Thyroid gland (tissue), 4 donors: ENCODE measurements at places on chromosomes 6 and 20.

GRCh38 chr6:165552248-165552736 is 110.7 kb downstream of the PDE10A start:
- peak overlapping the region; percentile 65 for H3K27ac ChIP-seq
- peaks cover 26% of the 10 kb centered on the region for H3K4me1 ChIP-seq
- no peaks in the 10 kb centered on the region for H3K36me3 ChIP-seq
- DNase-seq: peak; percentile 71
- H3K27me3 ChIP-seq: no peaks in the 10 kb centered on the region

- H3K36me3 ChIP-seq: no peaks in the 10 kb centered on the region
- DNase-seq: no peak
- H3K27me3 ChIP-seq: no peaks in the 10 kb centered on the region
- no peaks in the 10 kb centered on the region for H3K4me1 ChIP-seq
- no peak overlapping the region for H3K4me3 ChIP-seq
These were observed 407.6 kb upstream of the SOX4 start for GRCh38 chr6:21185861-21186478.

DNA sequence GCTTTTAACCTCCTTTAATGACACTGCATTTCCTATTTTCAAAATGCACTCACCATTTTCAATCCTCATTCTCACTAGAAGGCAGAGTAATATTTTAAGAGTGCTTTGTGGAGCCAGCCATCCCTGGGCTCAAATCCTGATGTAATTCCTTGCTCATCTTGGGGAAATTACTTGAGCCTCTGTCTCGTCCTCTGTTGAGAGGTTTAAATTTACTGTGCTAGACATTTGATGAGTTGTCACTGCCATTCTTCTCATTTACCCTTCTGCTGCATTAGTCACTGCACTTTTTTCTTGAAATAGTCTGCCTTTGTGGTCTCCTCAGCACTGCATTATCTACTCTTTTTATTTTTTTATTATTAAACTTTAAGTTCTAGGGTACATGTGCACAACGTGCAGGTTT is 150.0 kb upstream of the HDDC2 start:
- H3K4me1 ChIP-seq: no peaks in the 10 kb centered on the region
- H3K27me3 ChIP-seq: no peaks in the 10 kb centered on the region

DNA sequence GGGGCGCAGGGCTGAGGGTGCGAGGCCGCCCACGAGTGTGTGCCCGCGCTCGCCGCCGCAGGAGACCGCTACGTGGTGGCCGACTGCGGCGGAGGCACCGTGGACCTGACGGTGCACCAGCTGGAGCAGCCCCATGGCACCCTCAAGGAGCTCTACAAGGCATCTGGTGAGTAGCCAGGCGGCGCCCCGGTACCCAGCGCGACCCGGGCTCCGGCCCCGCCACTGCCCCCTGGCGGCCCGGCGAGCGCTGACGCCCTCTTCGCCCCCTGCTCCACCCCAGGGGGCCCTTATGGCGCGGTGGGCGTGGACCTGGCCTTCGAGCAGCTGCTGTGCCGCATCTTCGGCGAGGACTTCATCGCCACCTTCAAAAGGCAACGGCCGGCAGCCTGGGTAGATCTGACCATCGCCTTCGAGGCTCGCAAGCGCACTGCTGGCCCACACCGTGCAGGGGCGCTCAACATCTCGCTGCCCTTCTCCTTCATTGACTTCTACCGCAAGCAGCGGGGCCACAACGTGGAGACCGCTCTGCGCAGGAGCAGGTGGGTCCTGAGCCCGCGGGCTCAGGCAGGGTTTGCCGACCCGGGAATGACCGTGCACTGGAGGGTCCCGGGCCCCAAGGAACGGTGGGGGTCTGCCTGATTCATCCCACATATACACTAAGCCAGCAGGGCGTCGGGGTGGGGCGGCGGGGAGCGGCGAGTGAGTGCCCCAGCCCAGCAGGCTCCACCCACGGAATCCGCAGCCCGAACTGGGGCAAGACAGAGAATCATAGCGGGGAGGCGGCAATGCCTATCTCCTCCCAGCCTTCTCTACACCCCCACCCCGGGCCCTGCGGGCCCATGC is 17.4 kb downstream of the HSPA12B start:
- no peaks in the 10 kb centered on the region for H3K27me3 ChIP-seq
- H3K4me1 ChIP-seq: peaks cover 6% of the 10 kb centered on the region
- H3K27ac ChIP-seq: no peak overlapping the region
- no peak overlapping the region for H3K4me3 ChIP-seq
- no peaks in the 10 kb centered on the region for H3K36me3 ChIP-seq

DNA sequence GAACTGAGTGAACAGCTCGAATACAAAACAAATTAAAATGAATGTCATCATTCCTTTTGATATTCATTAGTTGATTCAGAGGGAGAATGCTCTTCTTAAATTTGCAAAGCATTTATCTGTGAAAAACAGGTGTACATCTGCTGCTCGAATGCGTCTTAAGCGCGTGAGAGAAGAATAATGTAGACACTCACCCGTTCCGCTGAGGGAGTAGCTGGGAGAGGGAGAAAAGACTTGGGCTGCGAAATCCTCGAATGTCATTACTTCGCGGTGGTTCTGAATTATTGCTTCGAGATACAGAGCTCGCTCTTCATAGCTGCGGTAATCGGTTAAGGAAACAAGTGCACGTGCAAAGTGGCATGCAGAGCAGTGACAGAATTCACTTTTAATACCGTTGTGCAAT is 43.9 kb downstream of the INSM1 start:
- no peak for DNase-seq
- H3K27me3 ChIP-seq: no peaks in the 10 kb centered on the region
- no peak overlapping the region for H3K27ac ChIP-seq
- no peaks in the 10 kb centered on the region for H3K36me3 ChIP-seq

GRCh38 chr20:57231951-57232428 is 34.5 kb downstream of the BMP7 start:
- DNase-seq: no peak
- H3K36me3 ChIP-seq: no peaks in the 10 kb centered on the region
- H3K4me3 ChIP-seq: no peak overlapping the region
- H3K4me1 ChIP-seq: peaks cover 45% of the 10 kb centered on the region
- no peak overlapping the region for H3K27ac ChIP-seq

DNA sequence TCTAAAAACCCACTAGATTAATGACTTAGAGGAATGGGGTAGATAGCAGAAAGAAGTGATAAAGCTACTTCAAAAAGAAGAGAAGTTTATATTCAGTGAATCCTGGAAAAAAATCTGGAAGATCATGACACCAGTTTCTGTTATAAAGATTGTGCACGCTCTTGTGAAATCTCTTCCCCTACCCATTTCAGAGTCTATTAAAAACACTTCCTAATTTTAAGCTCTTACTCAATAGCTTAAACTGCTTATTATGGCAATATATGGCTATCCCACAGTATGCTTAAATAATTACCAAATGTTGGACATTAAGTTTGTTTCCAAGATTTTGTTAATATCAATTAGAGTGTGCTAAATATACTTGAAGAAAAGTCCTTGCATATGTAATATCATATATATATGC is 585.3 kb upstream of the MAN1A1 start:
- H3K27me3 ChIP-seq: no peaks in the 10 kb centered on the region
- no peak overlapping the region for H3K27ac ChIP-seq
- no peaks in the 10 kb centered on the region for H3K4me1 ChIP-seq
- no peak overlapping the region for H3K4me3 ChIP-seq

DNA sequence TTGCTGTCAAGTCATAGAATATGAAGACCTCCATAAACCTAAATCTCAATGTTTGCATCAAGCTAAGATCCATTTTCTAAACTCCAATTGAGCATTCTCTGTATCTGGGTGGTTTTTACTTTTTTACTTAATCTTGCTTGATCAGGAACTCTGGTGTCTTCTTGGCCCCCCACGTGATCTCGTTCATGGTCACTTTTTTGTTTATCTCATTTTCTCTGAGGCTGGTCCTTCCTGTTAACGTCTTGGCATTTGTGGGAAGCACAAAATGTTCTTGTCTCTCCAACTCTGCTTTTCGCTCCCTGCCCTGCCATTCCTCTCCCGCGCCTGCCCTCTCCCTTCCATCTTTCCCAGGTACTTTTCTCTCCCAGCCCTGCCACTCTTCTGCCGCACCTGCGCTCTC is 14.0 kb upstream of the MAPRE1 start:
- H3K36me3 ChIP-seq: no peaks in the 10 kb centered on the region
- no peaks in the 10 kb centered on the region for H3K27me3 ChIP-seq
- DNase-seq: no peak
- no peak overlapping the region for H3K27ac ChIP-seq
- no peaks in the 10 kb centered on the region for H3K4me1 ChIP-seq

DNA sequence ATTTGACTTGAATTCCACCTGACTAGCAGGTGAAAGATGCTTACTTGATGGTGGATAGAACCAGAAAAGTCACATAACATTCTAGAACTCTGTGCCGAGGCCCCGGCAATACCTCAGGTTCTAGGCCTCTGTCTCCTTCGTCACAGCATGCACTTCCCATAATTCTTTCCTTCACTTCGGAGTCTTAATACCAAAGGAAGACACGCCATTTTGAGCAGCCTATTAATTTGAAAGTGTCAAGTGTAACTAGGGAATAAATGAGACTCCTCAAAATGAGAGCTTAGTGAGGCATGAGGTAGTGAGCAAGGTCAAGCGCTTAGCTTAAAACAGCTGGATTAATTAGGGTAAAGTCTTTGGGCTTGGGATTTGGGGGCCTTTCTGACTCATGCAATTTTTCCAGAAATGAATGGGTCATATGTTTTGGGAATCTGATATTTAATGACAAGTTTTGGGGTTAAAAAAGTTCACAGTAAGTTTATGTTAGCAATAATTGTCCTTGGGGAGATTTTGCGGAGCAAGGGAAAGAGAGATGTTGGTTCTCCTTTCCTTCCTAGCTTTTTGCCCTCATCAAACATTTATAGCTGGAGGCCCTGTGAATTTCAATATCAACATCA is 29.1 kb upstream of the SGK1 start:
- H3K4me1 ChIP-seq: no peaks in the 10 kb centered on the region
- H3K4me3 ChIP-seq: no peak overlapping the region
- no peaks in the 10 kb centered on the region for H3K36me3 ChIP-seq
- no peak for DNase-seq
- no peak overlapping the region for H3K27ac ChIP-seq

DNA sequence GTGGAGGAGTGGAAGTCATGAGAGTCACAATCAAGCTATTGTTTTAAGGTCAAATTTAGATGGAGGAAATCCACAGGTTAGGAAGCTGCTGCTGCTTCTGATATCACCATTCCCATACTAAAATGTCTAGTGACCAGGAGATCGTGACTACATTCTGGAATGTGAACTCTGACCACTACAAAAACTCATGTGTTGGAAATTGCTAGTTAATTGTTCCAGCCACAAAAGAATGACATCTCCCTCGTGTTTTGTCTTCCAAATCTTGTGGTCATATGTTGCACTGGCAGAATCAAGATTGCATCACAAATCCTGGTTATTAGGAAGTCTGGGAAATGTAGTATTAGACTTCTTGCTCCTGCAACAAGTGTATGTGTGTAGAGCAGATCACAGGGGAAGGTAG is 441.9 kb downstream of the CD109 start:
- H3K27me3 ChIP-seq: no peaks in the 10 kb centered on the region
- H3K36me3 ChIP-seq: no peaks in the 10 kb centered on the region
- no peak for DNase-seq
- no peak overlapping the region for H3K4me3 ChIP-seq

- H3K4me1 ChIP-seq: peaks cover 15% of the 10 kb centered on the region
- peak; percentile 35 for DNase-seq
- H3K4me3 ChIP-seq: no peak overlapping the region
- no peaks in the 10 kb centered on the region for H3K27me3 ChIP-seq
These were observed 289.4 kb upstream of the STXBP5 start for GRCh38 chr6:146914489-146915483.

DNA sequence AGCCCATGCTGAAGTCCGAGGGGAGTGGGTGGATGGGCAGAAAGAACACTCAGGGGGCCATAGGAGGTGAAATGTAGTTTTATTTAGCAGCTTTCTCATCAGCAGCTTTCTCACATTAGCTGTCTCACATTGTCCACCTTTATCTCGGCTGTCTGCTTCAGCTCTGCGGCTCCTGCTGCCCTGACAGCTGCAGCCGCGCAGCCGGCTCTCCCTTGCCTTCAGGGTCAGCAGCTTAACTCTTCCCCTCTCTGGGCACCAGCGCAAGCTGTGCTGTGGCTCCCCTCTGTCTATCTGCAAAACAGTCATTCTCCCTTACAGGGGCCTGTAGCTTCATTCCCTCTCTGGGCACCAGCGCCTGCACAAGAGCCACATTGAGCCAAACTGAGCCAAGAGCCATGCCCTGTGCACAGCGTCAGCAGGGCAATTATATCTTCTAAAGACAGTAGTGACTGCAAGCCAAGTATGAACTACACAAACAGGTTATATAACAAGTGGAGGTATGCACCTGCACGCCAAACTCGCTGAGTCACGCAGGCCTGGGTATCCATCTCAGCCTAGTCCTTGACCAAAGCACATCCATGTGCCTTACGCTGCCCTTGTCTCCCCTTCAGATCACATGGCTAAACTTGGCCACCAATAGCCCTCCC is 198.8 kb downstream of the EYA2 start:
- no peaks in the 10 kb centered on the region for H3K36me3 ChIP-seq
- DNase-seq: no peak
- no peaks in the 10 kb centered on the region for H3K27me3 ChIP-seq
- H3K27ac ChIP-seq: no peak overlapping the region
- no peaks in the 10 kb centered on the region for H3K4me1 ChIP-seq

- no peak for DNase-seq
- H3K4me1 ChIP-seq: peaks cover 8% of the 10 kb centered on the region
- H3K27me3 ChIP-seq: no peaks in the 10 kb centered on the region
- peak overlapping the region; percentile 41 for H3K4me3 ChIP-seq
These were observed 650 bp upstream of the CD2AP start for GRCh38 chr6:47476781-47477496.

DNA sequence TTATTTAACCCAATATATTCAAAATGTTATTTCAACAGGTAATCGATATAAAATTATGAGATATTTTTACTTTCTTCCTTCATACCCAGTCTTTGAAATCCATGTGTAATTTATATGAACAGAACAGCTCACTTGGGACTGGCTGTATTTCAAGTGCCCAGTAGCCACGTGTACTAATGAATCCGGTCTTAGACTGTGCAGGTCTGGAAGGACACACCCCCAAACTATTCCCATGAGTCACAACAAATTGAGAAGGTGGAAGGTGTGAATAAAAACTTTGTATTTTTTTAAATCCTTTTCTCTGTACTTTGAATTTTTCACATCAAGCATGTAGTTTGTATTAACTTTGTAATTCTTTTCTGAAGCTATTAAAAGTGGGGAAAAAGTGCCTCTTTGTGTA is 2.8 kb downstream of the UNC5CL start:
- no peak overlapping the region for H3K4me3 ChIP-seq
- no peaks in the 10 kb centered on the region for H3K36me3 ChIP-seq

- no peak overlapping the region for H3K27ac ChIP-seq
- H3K4me1 ChIP-seq: peaks cover 12% of the 10 kb centered on the region
- H3K27me3 ChIP-seq: no peaks in the 10 kb centered on the region
These were observed 3.7 kb upstream of the CMTR1 start for GRCh38 chr6:37429352-37429750.

- H3K4me1 ChIP-seq: peaks cover 11% of the 10 kb centered on the region
- H3K4me3 ChIP-seq: no peak overlapping the region
- no peaks in the 10 kb centered on the region for H3K27me3 ChIP-seq
- H3K36me3 ChIP-seq: no peaks in the 10 kb centered on the region
These were observed 25.3 kb upstream of the CSNK2A1 start for GRCh38 chr20:568673-569415.

DNA sequence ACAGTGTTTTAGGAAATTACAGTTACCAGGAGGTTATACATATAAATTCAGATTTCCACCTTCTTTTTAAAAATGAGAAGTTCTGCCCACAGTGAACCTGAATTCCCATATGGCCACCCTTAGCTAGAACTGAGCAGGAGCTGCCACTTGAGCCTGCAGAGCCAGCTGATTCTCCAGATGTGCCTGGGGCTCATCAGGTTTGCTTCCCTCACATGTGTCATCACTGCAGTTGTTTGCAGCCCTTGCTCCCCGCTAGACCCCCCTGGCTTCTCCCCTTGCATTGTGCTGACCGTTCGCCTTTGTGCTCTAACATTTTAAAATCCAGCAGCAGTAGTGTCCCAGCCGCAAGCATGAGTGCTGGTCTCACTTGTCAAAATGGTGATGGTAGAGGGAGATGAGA is 131.1 kb downstream of the UTRN start:
- no peaks in the 10 kb centered on the region for H3K27me3 ChIP-seq
- no peak for DNase-seq
- H3K27ac ChIP-seq: no peak overlapping the region
